ENCODE measurements at places on chromosomes 6 and 20.

DNA sequence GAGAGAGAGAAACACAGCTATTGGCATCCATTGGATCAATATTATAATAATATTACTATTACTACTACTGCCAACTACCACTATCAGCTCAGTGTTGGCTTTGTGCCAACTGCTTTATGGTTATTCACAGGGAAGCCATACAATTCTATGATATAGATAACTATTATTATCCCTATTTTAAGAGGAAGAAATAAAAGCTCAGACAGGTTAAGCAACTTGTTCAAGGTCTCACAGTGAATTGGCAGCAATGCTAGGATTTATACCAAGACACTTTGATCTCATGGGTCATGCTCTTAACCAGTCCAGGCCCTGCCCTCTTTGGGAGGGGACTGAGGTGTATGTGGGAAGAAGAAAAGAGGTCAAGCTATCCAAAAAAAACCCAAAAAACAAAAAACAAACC, 82.0 kb upstream of the TRAF3IP2 start:
- DNase-seq = no peak

DNA sequence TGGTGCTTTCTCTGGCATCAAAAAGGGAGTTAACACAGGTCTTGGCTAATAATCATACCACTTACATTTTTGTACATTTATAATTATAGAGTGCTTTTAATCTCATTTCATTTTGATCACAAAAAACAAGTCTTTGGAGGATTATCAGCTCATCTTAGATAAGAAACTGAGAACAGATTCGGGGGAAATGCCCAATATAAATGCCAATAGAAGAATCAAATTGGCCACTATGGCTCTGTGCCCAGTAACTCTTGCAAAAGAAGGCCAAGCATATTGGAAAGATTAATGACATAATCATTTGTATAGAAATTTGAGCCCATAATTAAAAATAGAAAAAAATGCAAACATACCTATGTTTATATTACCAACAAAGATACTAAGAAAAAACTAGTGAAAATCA, 42.5 kb downstream of the IPCEF1 start:
- DNase-seq = no peak

DNA sequence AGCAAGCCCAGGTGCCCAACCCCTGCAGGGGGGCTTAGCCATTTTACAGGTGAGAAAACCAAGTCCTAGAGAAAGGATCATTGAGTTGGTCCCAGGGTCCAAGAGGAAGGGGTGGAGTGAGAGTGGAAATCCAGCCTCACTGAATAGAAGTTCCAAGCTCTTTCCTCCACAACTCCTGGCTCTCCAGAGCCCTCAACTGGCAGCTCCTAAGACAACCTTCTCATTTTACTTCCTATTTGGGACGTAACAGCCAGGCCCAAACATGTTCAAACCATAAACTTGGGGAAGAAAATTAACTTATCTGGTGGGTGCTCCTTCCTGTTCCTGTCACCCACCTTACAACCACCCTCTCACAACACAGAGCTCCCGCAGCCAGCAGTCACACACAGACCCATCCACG, 57.9 kb downstream of the PRND start:
- no peak for DNase-seq

DNA sequence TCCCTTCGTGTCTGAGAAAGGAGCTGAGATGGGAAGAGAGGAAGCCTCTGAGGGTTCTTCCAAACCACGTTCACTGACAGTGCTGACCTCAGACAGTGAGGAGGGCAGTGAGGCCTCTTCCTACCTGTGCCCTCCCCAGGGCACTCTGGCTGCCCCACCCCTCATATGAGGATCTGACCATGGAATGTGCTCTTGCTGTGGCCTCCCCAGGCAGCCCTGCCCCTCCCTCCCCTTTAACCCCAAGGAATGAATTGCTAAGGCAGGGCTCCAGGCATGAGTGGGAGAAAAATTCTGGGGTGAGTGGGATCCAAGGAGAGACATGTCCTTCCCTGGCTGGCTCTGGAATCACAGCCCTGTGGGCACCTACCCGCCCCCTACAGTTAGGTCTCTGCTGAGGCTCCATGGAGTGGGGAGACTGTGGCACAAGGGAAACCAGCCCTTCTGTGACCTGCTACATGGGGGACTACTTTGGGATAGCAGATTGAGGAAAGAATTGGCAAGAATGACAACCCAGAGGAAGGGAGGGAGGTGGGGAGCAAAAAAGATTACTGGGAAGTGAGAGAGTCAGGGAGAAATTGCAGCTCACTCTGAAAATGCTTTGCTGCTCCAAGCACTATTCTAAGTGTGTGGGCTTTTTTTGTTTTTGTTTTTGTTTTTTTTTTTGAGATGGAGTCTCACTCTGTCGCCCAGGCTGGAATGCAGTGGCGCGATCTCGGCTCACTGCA, 29.4 kb downstream of the TNXB start:
- no peak for DNase-seq

DNA sequence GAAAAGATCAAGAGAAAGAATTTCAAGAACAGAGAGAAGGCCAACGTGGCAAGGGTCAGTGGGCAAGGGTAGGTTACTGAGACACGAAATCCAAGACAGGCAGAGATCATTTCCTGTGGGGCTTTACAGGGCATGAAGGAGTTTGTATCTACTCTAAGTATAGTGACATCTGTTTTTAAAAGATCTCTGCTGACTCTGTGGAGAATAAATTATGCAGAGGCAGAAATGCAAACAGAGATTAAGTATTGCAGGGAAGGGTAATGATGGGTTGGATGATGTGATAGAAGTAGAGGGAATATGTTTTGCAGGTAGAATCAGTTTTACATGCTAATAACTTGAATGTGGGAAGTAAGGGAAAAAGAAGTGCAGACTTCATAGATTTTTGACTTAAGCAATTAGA, 243.5 kb downstream of the FRK start:
- DNase-seq = no peak

- no peak for DNase-seq
Measured at GRCh38 chr6:53168516-53169267, 20.1 kb upstream of the GCM1 start.

- DNase-seq = no peak
Measured at GRCh38 chr6:150695652-150696051, 96.0 kb downstream of the PLEKHG1 start.

Data from stimulated activated naive B cell treated with anti-CD40 and anti-IgM and Interleukin-4, amounts not matched to agents 10 μg/mL and 1 μg/mL and 100 μg/mL, for 72 hours (primary cell).